ENCODE measurements at places on chromosomes 7 and 10.

DNA sequence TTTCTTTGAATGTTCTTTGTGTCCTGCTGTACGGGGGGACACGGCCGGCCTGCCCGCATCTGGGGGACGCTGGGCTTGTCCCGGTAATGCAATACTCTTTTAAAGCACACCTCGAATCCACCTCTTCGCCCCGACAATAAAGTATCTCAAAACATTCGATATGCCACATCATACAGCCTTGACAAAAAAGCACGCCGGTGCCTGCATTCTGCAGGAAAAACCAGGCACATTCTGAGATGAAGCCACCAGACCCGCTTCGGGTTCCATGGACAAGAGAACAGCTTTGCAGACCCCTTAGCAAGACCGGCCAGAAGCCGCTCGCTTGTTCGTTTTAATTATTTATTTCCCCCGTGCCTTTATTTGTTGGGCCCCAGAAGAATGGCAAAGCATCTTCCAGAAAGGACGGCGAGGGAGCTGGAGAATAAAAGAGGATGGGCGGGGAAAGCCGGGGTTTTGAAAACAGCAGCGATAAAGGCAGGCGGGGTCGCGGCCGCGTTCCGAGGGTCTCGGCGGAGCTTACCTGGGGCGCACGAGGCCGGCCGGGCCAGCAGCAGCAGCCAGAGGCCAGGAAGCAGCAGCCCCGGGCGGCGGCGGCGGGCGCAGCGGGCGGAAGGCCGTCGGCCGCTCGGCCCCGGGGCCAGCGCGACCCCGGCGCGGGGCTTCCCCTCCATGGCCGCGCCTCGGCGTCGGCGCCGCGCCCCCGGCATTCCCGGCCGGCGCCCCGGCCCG lies 462 bp downstream of the KIAA1549 start:
- DNase-seq: peak; percentile 45
- peak overlapping the region; percentile 51 for H3K27ac ChIP-seq
- peaks cover 24% of the 10 kb centered on the region for H3K4me1 ChIP-seq
- H3K4me3 ChIP-seq: peak overlapping the region; percentile 98
- H3K27me3 ChIP-seq: peaks cover 16% of the 10 kb centered on the region
- peaks cover 12% of the 10 kb centered on the region for H3K36me3 ChIP-seq

DNA sequence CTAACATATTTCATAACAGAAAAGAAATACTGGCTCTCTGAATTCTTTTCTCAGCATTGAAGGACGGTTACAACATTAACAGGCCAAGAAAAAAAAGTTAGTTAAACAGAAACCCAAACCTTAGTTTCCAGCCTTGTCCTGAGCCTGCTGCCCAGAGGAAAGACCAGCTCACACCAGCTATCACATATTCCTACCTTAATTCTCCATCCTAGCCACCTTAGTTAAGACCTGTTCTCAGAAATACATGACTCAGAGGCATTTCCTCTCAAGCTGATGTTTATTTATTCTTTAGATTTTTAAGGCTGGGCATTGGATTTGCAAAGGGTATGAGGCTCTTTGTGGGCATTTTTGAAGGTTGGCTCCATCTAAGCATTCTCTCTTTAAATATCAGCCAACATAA lies 34.3 kb upstream of the ADAM12 start:
- no peak overlapping the region for H3K27ac ChIP-seq
- H3K27me3 ChIP-seq: no peaks in the 10 kb centered on the region
- DNase-seq: no peak
- H3K36me3 ChIP-seq: no peaks in the 10 kb centered on the region
- peaks cover 11% of the 10 kb centered on the region for H3K4me1 ChIP-seq

DNA sequence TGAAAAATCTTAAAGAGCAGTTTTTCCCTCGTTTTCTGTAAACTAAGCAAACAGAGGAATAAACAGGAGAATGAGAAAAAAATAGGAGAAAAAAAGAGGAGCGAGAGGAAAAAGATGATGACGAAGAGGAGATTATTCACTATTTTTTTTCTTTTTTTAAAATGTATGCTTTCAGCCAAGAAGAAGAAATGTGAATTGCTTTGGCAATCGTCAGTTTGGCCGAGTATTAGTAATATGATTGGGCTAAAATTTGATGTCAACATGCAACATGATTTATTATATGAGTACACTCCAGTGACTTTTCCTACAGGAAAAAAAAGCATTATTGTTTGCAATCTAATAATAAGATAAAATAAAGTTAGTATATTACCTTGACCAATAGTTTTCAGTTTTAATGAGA lies 26.3 kb downstream of the VWDE start:
- no peaks in the 10 kb centered on the region for H3K36me3 ChIP-seq
- no peak for DNase-seq
- no peaks in the 10 kb centered on the region for H3K27me3 ChIP-seq
- H3K27ac ChIP-seq: no peak overlapping the region
- H3K4me3 ChIP-seq: no peak overlapping the region
- no peaks in the 10 kb centered on the region for H3K4me1 ChIP-seq

DNA sequence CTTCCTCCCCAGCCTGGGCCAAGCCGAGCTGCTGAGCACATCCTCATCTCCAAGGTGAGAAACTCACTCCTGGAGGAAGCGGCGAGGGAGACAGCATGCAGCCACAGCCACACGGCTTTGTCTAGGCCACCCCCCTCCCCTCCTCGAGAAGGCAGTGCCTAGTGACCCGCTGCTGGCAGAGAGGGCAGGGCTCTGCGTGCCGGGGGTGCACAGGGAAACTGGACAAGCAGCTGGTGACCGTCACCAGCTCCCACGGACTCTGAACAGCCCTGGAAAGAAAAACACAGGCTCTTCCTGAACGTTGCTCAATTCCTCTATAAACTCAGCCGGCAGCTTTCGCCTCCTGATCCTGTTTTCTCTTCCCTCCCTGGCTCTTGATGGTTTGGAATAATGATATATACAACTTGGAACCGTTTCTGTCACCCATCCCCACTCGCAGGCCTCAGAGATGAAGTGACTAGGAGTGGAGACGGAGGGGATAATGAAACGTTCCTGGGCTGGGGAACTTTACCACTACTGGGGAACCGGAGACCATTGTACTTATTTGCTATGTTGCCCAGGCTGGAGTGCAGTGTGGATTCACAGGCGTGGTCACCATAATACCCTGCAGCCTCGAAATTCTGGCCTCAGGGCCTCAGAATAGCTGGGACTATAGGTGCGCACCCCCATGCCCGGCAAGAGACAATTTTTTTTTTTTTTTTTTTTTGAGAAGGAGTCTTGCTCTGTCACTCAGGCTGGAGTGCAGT lies 19.3 kb downstream of the PAPOLB start:
- H3K36me3 ChIP-seq: peaks cover 2% of the 10 kb centered on the region
- peaks cover under 1% of the 10 kb centered on the region for H3K27me3 ChIP-seq
- peak overlapping the region; percentile 81 for H3K27ac ChIP-seq
- H3K4me1 ChIP-seq: peaks cover 6% of the 10 kb centered on the region
- DNase-seq: no peak

DNA sequence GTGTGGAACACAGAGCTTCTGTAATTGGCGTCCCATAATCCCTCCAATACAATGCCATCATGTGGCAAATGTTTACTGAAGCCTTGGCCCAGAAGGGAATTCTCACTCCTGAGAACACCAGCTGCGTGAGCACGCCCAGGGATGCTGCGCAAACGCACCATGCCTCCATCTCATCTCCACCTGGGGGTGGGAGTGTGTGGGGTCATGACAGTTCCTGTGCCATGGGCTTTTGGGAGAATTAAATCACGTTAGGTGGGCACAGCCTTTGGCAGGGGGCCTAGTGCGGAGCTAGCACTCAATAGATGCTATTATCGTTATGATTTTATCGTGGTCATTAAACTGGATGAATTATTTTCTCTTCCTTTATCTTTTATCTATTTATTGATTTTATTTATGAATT lies 15.8 kb downstream of the WDFY4 start:
- H3K4me1 ChIP-seq: peaks cover 6% of the 10 kb centered on the region
- H3K36me3 ChIP-seq: peaks cover 4% of the 10 kb centered on the region
- peaks cover 3% of the 10 kb centered on the region for H3K27me3 ChIP-seq
- no peak overlapping the region for H3K27ac ChIP-seq
- no peak overlapping the region for H3K4me3 ChIP-seq

GRCh38 chr10:109743574-109743973 lies 179.7 kb downstream of the XPNPEP1 start:
- no peak overlapping the region for H3K4me3 ChIP-seq
- no peaks in the 10 kb centered on the region for H3K27me3 ChIP-seq
- no peaks in the 10 kb centered on the region for H3K36me3 ChIP-seq
- DNase-seq: no peak
- H3K27ac ChIP-seq: no peak overlapping the region

GRCh38 chr10:72472306-72472705 lies 117.6 kb upstream of the DNAJB12 start:
- no peak overlapping the region for H3K27ac ChIP-seq
- H3K4me1 ChIP-seq: no peaks in the 10 kb centered on the region
- H3K36me3 ChIP-seq: peaks cover 26% of the 10 kb centered on the region
- H3K27me3 ChIP-seq: peaks cover 1% of the 10 kb centered on the region

GRCh38 chr7:36262309-36263094 lies 109.4 kb downstream of the EEPD1 start:
- no peak for DNase-seq
- H3K4me3 ChIP-seq: no peak overlapping the region
- no peak overlapping the region for H3K27ac ChIP-seq
- peaks cover 2% of the 10 kb centered on the region for H3K27me3 ChIP-seq
- no peaks in the 10 kb centered on the region for H3K36me3 ChIP-seq

- no peak overlapping the region for H3K4me3 ChIP-seq
- peak overlapping the region; percentile 70 for H3K27ac ChIP-seq
- H3K36me3 ChIP-seq: peaks cover 24% of the 10 kb centered on the region
- DNase-seq: no peak
- peaks cover 15% of the 10 kb centered on the region for H3K27me3 ChIP-seq
- peaks cover 5% of the 10 kb centered on the region for H3K4me1 ChIP-seq
Observed at GRCh38 chr7:5397736-5398135, 25.9 kb downstream of the TNRC18 start.

GRCh38 chr7:133207687-133208086 lies 45.2 kb upstream of the EXOC4 start:
- H3K27me3 ChIP-seq: peaks cover 2% of the 10 kb centered on the region
- no peak overlapping the region for H3K4me3 ChIP-seq
- DNase-seq: no peak

- no peaks in the 10 kb centered on the region for H3K27me3 ChIP-seq
- H3K27ac ChIP-seq: no peak overlapping the region
Observed at GRCh38 chr7:25643286-25643685, 415.0 kb upstream of the NPVF start.

- H3K4me3 ChIP-seq: no peak overlapping the region
- peaks cover 5% of the 10 kb centered on the region for H3K36me3 ChIP-seq
- no peak for DNase-seq
- no peaks in the 10 kb centered on the region for H3K4me1 ChIP-seq
Observed at GRCh38 chr10:22945934-22946673, 18.3 kb downstream of the ARMC3 start.

DNA sequence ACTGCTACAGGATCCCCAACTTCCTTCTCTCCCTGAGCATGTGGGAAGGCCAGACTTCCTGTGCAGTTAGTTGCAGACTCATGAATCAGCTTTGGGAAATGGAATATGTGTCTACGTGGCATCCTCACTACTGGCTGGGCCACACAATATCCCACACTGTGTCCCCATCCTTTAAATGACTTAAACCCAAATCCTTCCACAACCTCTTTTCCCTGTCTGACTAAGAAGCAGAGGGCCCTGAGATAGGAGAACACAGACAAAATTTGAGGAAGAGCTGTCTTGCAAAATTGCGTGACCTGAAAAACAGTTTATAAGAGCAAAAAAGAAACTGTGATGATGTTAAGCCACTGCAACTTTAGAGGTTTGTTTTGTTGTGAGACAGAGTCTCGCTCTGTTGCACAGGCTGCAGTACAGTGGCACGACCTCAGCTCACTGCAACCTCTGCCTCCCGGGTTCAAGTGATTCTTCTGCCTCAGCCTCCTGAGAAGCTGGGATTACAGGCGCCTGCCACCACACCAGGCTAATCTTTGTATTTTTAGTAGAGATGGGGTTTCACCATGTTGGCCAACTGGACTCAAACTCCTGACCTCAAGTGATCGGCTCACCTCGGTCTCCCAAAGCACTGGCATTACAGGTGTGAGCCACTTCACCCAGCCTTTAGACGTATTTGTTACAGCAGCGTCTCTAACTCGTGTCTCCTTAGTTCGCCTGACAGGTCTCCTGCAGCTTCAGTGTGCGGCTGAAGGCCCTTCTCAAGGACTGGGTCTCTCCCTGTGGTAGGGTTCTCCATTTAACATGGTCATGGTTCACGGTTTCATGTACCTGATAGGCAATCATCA lies 46.9 kb upstream of the SFMBT2 start:
- peak overlapping the region; percentile 54 for H3K27ac ChIP-seq
- no peak overlapping the region for H3K4me3 ChIP-seq
- no peak for DNase-seq
- peaks cover 2% of the 10 kb centered on the region for H3K27me3 ChIP-seq
- no peaks in the 10 kb centered on the region for H3K36me3 ChIP-seq

- no peaks in the 10 kb centered on the region for H3K36me3 ChIP-seq
- H3K27ac ChIP-seq: no peak overlapping the region
- no peaks in the 10 kb centered on the region for H3K27me3 ChIP-seq
- DNase-seq: no peak
Observed at GRCh38 chr10:34544400-34544799, 270.7 kb downstream of the PARD3 start.

DNA sequence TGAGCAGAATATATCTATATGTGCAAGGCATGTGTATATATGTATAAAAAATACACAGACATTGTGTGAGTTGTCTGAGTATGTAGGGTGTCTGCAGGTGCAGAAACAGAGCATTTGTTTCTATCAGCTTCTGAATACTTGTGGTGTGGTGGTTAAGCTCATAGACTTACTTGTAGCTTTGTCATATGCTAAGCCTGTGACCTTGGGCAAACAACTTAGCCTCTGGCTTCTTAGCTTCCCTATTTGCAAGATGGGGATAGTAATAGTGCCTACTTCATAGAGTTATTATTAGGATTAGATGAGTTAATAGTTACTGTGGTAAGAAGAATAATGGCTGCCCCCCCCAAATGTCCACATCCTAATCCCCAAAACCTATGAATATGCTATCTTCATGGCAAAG lies 28.2 kb upstream of the PAX2 start:
- H3K4me1 ChIP-seq: peaks cover 14% of the 10 kb centered on the region
- peaks cover 4% of the 10 kb centered on the region for H3K36me3 ChIP-seq
- H3K27me3 ChIP-seq: peaks cover 31% of the 10 kb centered on the region
- no peak overlapping the region for H3K27ac ChIP-seq
- no peak overlapping the region for H3K4me3 ChIP-seq

- no peak for DNase-seq
- H3K4me3 ChIP-seq: no peak overlapping the region
- no peak overlapping the region for H3K27ac ChIP-seq
Observed at GRCh38 chr7:94452239-94452638, 57.4 kb upstream of the CASD1 start.

DNA sequence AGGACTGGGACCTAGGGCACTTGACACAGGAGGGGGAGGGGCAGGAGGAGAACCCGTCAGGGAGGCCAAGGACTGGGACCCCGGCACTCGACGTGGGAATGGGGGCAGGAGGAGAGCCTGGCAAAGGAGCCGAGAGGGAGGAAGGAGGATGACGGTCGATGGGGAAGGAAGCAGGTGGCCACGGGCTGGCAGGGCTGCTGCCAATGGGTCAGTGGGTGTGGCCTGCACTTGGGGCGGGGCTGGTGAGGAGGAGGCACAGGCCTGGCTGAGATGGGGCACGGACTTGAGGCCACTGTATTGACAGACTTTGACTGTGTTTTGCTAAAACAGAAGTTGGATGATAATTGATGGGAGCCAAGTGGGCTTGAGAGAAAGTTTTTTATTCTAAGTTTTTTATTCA lies 68.9 kb downstream of the RBM33 start:
- no peak for DNase-seq
- peak overlapping the region; percentile 38 for H3K27ac ChIP-seq
- H3K27me3 ChIP-seq: peaks cover 7% of the 10 kb centered on the region
- H3K4me1 ChIP-seq: no peaks in the 10 kb centered on the region

Measured in endothelial cell (in vitro differentiated cells).